ENCODE measurements at places on chromosomes 5 and 9.

GRCh38 chr9:127316586-127317323, 52.2 kb downstream of the GARNL3 start:
- no peaks in the 10 kb centered on the region for H3K27me3 ChIP-seq
- H3K4me3 ChIP-seq: no peak overlapping the region
- no peak for DNase-seq

- H3K27ac ChIP-seq: no peak overlapping the region
- H3K27me3 ChIP-seq: no peaks in the 10 kb centered on the region
- no peak for DNase-seq
- no peak overlapping the region for H3K4me3 ChIP-seq
These were observed 13.1 kb upstream of the IGFBPL1 start for GRCh38 chr9:38437193-38437823.

- H3K27ac ChIP-seq: peak overlapping the region; percentile 52
- no peaks in the 10 kb centered on the region for H3K4me1 ChIP-seq
- H3K4me3 ChIP-seq: no peak overlapping the region
- no peaks in the 10 kb centered on the region for H3K27me3 ChIP-seq
- peak; percentile 76 for DNase-seq
- H3K36me3 ChIP-seq: no peaks in the 10 kb centered on the region
These were observed 85.9 kb upstream of the IL17B start for GRCh38 chr5:149464796-149465489.

- no peak for DNase-seq
- no peak overlapping the region for H3K4me3 ChIP-seq
- H3K4me1 ChIP-seq: no peaks in the 10 kb centered on the region
These were observed 97.8 kb upstream of the HAND1 start for GRCh38 chr5:154575546-154576428.

DNA sequence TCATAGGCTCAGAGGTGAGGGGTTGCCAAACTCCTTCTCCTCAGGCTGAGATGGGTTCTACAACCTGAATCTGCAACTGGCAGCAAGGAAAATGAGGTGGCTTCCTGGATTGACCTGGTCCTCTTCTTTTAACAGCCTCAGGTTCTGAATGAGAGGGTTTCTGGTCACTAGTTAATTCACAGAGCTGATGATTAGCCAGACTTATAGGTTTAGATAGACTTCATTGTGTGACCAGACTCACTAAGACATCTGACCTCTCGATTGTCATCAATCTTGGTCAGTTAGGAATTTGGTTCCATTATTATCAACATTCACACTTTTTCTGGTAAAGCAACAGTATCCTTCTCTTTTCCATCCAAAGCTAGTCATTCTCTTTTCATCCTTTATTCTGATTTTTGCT, 257.9 kb downstream of the PAPPA start:
- H3K4me3 ChIP-seq: no peak overlapping the region
- no peaks in the 10 kb centered on the region for H3K27me3 ChIP-seq
- DNase-seq: no peak
- no peaks in the 10 kb centered on the region for H3K36me3 ChIP-seq
- H3K27ac ChIP-seq: no peak overlapping the region

- no peaks in the 10 kb centered on the region for H3K27me3 ChIP-seq
- H3K4me3 ChIP-seq: no peak overlapping the region
- H3K27ac ChIP-seq: no peak overlapping the region
- H3K36me3 ChIP-seq: no peaks in the 10 kb centered on the region
These were observed 92.5 kb downstream of the NPR3 start for GRCh38 chr5:32803656-32804055.

DNA sequence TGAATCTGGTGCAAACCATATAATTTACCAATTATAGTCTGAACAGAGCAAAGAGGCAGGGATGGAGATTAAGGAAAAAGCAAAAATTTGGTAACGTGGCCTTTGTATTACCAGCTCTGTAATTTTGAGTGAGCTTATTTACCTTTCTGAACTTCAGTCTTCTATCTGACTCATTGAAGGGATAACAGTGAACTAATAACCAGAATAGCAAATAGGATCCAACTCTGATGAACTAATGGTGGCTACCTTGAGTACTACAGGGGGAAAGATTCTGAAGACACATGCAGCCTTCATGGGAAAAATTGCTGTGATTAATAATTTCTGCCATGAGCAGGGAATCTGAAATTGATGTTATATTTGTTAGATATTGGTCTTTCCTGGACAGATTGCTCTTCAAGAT, 23.0 kb upstream of the LARP1 start:
- H3K36me3 ChIP-seq: no peaks in the 10 kb centered on the region
- H3K4me3 ChIP-seq: no peak overlapping the region
- H3K27me3 ChIP-seq: no peaks in the 10 kb centered on the region
- no peaks in the 10 kb centered on the region for H3K4me1 ChIP-seq
- no peak for DNase-seq
- H3K27ac ChIP-seq: no peak overlapping the region
